ENCODE measurements at places on chromosomes 3 and 15. TPM values are rescaled to one million over a fixed set of nuclear protein-coding genes. Genes with fewer than 3 reads are reported as not detected.

GRCh38 chr3:186185194-186185787 lies 76.4 kb upstream of the ETV5 start:
- no peaks in the 10 kb centered on the region for H3K36me3 ChIP-seq
- peaks cover 11% of the 10 kb centered on the region for H3K4me1 ChIP-seq
- H3K4me3 ChIP-seq, result peak overlapping the region; percentile 28
- H3K27me3 ChIP-seq, result no peaks in the 10 kb centered on the region
- DNase-seq, result peak; percentile 69

ANKRD34C gene
- not detected for polyA plus RNA-seq

DNA sequence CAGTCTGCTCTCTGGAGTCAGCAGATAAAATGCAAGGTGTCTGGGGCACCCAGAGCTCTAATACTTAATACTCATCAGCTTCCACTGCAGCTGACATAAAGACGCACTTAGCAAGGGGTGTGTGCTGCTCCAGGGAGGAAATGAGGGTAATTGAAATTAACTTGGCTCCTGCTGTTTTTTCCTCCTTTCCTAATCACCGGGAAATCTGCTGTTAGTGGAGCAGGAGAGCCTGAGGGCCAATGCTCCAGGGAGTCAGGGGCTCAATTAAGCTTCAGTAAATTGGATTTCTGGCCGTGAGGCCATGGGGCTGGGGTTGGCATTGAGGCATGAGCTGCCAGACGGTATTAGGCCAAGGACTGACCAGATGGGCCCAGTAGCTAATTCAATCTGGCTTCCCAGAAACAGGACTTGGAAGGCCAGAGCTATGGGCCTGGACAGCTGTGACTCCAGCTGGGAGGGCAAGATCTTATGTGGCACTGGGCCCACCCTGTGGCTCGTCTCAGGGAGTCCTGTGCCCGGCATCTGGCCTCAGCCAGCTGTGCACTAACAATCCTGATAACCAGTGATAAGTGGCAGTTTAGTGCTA lies 30.7 kb upstream of the CHRNB4 start:
- no peak overlapping the region for H3K4me3 ChIP-seq
- no peaks in the 10 kb centered on the region for H3K27me3 ChIP-seq
- no peak overlapping the region for H3K27ac ChIP-seq
- no peak for DNase-seq

DNA sequence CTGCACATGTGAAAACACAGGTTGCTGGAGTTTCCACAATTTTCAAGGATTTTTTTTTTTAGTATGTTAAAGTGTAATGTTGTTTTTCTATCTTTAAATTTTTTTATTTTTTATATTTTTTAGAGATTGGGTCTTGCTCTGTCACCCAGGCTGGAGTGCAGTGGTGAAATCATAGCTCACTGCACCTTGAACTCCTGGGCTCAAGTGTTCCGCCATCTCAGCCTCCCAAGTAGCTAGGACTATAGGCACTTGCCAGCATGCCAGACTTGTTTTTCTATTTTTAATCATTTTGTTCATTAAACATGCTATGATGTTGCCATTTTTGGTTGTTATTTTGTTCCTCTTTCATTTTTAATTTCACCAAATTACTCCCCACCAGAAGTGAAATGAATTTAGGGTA lies 16.7 kb upstream of the THUMPD3 start:
- H3K4me3 ChIP-seq, result no peak overlapping the region
- no peaks in the 10 kb centered on the region for H3K36me3 ChIP-seq
- no peaks in the 10 kb centered on the region for H3K27me3 ChIP-seq

CPLX3 gene
- polyA plus RNA-seq, result not detected

KLHDC8B gene
- polyA plus RNA-seq, result 2.6 TPM
